ENCODE measurements at places on chromosomes 7 and 10.

GRCh38 chr7:91235211-91235832, 28.9 kb upstream of the FZD1 start:
- H3K27me3 ChIP-seq: no peaks in the 10 kb centered on the region
- H3K4me1 ChIP-seq: no peaks in the 10 kb centered on the region
- H3K4me3 ChIP-seq: no peak overlapping the region
- no peak for DNase-seq
- H3K36me3 ChIP-seq: no peaks in the 10 kb centered on the region
- no peak overlapping the region for H3K27ac ChIP-seq

GRCh38 chr7:4631380-4632179, 50.5 kb upstream of the FOXK1 start:
- H3K27ac ChIP-seq: no peak overlapping the region
- H3K27me3 ChIP-seq: no peaks in the 10 kb centered on the region
- H3K4me1 ChIP-seq: no peaks in the 10 kb centered on the region
- H3K4me3 ChIP-seq: no peak overlapping the region

GRCh38 chr7:105188201-105188600, 174.2 kb downstream of the KMT2E start:
- H3K4me1 ChIP-seq: no peaks in the 10 kb centered on the region
- no peaks in the 10 kb centered on the region for H3K27me3 ChIP-seq
- no peak overlapping the region for H3K27ac ChIP-seq
- no peak for DNase-seq

DNA sequence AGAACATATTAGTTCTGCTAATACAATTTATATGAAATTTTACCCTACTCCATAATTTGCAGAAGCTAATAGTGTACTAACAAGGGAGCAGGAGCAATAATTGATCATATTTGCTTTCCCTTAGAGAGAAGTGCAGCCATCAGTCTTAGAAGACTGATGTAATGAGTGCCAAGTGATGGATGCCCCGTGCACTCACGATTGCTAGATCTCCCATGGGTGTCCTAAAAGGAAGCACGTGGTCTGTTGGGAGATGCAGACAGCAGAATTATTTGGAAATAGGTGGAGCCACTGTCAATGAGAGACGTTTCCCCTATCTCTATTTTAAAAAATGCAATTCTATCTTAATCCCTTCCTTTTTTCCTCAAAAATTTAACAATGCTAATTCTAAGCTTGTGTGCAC, 772.2 kb upstream of the C7orf33 start:
- no peaks in the 10 kb centered on the region for H3K36me3 ChIP-seq
- no peak overlapping the region for H3K27ac ChIP-seq
- H3K4me1 ChIP-seq: no peaks in the 10 kb centered on the region
- DNase-seq: no peak
- no peak overlapping the region for H3K4me3 ChIP-seq

GRCh38 chr7:54880326-54880989, 121.4 kb upstream of the SEC61G start:
- H3K27me3 ChIP-seq: no peaks in the 10 kb centered on the region
- H3K4me1 ChIP-seq: no peaks in the 10 kb centered on the region
- H3K36me3 ChIP-seq: no peaks in the 10 kb centered on the region
- no peak overlapping the region for H3K4me3 ChIP-seq

DNA sequence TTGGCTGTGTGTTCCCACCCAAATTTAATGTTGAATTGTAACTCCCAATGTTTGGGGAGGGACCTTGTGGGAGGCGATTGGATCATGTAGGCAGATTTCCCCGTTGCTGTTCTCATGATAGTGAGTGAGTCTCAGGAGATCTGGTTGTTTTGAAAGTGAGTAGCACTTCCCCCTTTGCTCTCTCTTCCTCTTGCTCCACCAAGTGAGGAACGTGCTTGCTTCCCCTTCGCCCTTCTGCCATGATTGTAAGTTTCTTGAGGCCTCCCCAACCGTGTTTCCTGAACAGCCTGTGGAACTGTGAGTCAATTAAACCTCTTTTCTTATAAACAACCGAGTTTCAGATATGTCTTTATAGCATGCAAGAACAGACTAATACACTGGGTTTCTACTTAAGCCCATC, 176.3 kb downstream of the CDK14 start:
- H3K4me3 ChIP-seq: no peak overlapping the region
- no peaks in the 10 kb centered on the region for H3K27me3 ChIP-seq
- no peak for DNase-seq
- H3K4me1 ChIP-seq: no peaks in the 10 kb centered on the region
- no peak overlapping the region for H3K27ac ChIP-seq
- no peaks in the 10 kb centered on the region for H3K36me3 ChIP-seq

DNA sequence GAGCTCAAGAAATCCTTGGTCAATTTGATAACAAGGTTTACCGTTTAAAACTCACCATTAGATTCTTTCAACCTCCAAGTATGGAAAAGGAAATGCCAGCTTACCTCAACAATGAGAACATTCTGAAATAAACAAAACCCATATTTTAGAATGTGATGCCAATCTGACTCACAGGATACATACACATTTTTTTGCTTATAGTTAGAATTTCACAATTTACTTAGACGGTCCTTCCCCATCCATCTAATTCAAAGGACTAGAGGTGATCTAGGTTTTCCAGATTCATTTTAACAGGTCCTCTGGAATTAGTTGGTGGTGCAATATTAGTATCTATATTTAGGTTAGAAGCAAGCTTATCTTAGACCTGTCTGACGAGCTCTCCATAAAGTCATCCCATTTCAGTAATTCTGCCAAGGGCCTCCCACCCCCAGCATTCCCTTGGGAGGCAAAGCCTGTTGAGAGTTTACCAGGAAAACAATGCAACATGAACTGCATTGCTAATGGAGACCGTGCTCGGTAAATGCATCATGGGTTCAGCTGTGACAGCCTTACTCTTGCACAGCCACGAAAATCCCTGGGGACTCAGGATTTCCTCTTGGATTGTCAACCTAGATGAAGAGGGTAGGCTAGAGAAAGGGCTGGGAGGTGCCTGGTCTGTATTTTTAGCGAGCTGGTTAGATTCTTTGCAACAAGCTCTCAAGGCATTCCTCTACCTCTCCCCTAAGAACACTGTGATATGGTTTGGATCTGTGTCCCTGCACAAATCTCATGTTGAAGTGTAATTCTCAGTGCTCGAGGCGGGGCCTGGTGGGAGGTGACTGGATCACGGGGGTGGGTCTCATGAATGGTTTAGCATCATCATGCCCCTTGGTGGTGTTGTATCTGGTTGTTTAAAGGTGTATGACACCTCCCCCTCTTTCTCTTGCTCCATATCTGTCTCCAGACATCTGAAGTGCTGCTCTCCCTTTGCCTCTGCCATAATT, 93.8 kb downstream of the PRTFDC1 start:
- H3K36me3 ChIP-seq: no peaks in the 10 kb centered on the region
- H3K4me3 ChIP-seq: no peak overlapping the region
- DNase-seq: peak; percentile 54
- H3K27ac ChIP-seq: no peak overlapping the region
- peaks cover 6% of the 10 kb centered on the region for H3K4me1 ChIP-seq

GRCh38 chr7:66036788-66037187, 38.8 kb upstream of the ASL start:
- H3K4me3 ChIP-seq: no peak overlapping the region
- no peaks in the 10 kb centered on the region for H3K4me1 ChIP-seq
- no peak for DNase-seq
- H3K36me3 ChIP-seq: no peaks in the 10 kb centered on the region
